BJ (cell line): ENCODE measurements at places on chromosomes 6 and 20.

DNA sequence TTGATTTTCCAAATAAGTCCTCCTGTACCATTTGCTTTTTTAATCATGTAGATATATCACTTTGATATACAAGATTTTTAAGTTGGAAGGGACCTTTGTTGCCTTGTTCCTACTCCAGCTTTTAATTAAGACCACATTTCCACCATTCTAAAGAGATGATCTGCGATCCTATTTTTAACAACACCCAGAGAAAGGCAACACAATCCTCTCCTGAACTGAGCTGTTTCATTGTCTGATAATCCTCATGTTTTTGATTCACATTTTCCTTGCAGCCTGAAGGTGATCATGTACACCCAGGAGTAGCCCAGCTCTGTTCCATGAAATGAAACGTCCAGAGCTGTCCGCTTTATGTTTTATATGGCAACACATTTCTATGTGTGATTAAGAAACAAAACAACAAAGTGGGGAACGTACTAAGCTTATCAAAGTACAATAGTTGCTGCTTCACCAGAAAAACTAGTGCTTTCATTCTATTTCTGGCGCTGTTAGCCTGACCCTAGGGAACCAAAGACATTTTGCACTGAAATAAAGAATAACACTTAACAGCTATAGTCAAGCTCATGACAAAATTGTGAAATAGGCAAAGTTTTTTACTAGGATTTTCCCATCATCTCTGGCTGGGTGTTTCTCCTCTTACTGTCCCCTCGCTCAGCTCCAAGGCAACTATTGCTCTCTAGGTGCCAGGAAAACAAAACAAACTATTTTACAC, 22.6 kb upstream of the TRAF3IP2 start:
- DNase-seq: peak; percentile 67

DNA sequence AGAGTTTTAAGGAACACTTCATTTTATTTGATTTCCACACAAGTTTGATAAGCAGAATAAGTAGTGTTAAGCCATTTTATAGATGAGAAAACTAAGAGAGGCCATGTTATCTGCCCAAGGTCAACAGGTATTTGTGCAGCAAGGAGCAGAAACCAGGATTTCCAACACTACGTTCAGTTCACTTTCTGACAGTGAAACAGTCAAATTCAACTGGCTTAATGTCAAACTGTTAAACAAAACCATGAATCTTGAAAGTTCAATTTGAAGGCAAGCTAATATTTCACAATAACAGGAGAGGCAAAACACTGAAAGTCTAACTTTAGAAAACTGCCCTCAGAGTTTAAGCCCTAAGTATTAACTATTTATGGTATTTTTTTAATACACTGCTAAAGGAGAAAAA, 32.6 kb downstream of the DTNBP1 start:
- no peak for DNase-seq

GRCh38 chr6:54801669-54802068, 44.9 kb upstream of the FAM83B start:
- DNase-seq: peak; percentile 50

DNA sequence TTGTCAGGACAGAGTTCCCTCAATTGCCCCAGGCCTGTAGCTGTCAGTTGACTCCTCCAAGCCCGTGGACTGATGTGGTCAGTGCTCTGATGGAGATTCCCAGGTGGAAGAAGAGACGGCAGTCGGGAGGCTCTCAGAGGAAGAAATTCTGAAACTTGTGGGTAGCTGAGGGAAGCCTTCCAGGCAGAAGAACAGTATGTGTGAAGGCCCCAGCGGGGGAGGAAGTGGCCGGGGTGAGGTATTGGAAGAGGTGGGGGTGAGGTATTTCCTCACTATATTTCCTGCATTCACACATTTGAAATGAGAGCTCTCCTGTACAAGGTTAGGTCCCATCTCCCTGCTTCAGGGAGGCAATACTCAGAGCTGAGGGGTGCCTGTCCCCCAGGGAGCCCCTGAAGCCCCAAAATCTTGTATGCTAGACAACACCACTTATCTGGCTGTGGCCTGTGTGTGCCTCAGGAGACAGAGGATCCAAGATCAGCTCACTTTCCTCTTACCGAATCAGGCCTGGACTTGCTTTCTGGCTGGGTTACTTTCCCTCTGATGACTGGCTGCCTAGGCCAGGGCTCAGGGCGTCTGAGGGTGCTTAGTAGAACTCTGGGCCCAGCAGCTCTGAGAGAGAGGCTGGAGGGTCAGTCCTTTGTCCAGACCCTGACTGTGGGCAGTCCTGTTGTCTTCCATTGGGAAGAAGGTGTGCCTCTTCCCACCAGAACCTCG, 49.3 kb upstream of the MYL9 start:
- no peak for DNase-seq

DNA sequence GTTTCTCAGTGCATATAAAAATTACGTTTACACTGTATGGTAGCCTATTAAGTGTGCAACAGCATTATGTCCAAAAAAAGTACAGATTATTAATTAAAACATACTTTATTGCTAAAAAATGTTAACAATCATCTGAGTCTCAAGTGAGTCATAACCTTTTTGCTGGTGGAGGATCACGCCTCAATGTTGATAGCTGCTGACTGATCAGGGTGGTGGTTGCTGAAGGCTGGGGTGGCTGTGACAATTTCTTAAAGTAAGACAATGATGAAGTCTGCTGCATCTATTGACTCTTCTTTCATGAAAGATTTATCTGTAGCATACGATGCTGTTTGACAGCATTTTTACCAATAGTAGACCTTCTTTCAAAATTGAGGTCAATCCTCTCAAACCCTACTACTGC, 155.1 kb downstream of the BTBD9 start:
- no peak for DNase-seq

DNA sequence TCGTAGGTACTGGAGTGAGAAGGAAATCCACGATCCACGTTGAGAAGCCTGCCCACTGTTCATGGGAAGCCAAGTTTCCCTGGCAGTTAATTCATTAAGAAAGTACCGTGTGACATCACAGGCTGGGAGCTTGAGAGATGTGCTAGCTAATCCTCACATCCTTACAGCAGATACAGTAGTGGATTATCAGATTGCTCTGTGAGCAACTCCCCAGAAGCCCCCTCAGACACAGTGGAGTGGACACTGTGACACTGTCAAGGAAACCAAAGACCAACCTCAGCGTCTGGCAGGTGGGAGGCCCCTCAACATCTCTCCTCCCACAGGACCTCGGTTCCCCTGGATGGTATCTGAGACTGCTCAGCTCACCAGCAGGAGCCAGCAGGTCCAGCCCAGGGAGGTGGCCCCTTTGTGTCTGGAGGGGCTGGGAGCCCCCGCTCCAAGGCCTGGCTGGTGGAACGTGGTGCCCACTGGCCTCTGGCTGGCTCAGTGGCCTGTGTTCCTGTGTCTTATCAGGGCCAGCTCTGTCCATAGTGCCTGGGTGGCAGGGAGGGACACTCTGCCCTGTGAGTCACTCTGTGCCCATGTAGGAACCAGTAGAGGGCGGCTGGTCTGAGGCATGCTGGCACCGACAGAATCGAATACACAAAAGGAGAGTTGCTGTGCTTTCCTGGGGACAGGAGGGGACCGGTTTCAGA, 7.2 kb downstream of the PYGB start:
- no peak for DNase-seq
